Pons (tissue), 1 donor: ENCODE measurements at places on chromosomes 6 and 20.
A peak's percentile ranks its signal among the peaks of the same experiment; 100 is the strongest.

- no peak for DNase-seq
Observed at GRCh38 chr20:50302341-50303057, 111.9 kb downstream of the CEBPB start.

GRCh38 chr6:119065955-119066354 lies 12.5 kb downstream of the FAM184A start:
- DNase-seq = no peak

DNA sequence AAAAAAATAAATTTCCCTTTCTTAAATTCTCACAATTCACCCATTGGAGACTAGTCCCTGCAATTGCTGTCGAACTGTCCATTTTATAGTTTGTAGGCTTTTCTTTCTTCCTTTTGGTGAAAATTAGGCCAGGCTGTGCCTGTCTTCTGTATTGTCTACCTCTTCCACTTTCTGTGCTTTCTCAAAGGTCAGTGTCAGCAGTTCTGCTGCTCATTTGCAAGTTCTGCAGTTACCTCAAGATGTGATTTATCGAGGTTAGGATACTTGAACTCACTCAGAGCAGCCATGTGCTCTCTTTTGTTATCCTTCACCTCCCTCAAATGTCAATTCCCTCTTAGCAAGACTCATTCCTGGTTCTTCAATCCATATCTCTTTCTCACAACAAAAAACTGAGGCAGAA lies 179.1 kb downstream of the SLC35F1 start:
- no peak for DNase-seq

DNA sequence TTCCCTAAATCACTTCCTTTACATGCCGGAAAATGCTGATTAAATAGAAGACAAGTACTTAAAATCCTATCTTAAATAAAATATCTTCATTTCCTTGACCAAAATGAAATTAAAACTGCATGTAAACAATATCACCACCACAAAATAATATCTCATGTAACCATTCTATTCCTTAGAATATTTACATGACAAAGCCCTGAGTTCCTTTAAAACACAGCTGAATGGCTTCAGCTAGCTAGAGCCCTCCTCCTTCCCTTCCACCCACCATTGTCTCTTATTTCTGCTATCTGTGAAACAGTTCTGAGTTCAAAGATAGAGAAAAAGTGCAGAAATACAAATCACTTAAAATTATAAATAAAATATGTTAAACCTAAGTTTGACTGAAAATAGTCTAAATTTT lies 103.1 kb downstream of the HIVEP2 start:
- no peak for DNase-seq

GRCh38 chr6:61649845-61650244 lies 636.2 kb downstream of the KHDRBS2 start:
- DNase-seq = no peak

- DNase-seq = no peak
Observed at GRCh38 chr6:12666886-12667285, 49.7 kb upstream of the PHACTR1 start.

- no peak for DNase-seq
Observed at GRCh38 chr6:70309243-70309642, 6.4 kb upstream of the COL9A1 start.

GRCh38 chr20:10802236-10802635 lies 128.4 kb upstream of the JAG1 start:
- DNase-seq = no peak

DNA sequence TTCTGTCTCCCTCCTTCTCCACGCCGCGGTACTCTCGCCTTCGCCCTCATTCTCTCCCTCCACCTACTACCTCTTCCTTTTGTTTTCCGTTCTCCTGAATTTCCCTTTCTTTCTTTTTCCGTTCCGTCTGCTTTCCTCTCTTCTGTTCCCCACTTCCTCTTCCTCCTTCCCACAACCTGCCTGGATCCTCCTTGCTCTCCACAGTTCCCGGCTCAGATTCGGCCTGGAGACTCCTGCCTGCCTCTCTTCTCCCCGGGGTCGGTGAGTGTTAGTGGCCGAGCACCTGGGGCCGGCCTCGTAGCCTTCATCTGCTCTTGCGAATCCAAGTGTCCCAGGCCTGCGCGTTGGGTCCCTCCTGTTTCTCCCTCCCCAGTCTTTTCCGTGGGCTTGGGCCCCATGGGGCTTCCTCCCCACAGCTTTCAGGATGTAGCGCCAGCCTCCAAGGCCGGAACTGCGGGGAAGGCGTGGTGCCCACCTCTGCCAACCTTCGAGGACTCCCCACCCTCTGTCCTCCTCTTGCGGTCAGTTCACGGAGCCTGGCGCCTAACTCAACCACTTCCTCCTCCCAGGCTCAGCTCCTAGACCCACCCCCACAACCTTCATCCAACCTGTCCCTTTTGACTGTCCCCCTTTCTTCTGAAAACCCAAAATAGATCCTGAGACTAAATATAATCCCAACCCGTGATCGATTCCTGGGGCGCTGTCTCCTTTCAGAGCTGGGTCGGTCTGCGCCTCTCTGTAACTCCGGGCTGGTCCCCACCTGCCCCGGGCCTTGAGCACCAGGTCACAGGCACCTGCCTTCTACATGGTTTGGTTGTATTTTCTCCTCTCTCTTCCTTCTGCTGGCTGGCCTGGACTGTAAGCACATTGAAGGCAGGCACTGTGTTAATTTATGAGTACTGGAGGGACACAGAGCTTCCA lies 6.8 kb downstream of the NRN1 start:
- DNase-seq = no peak

GRCh38 chr20:19956976-19957375 lies 60.2 kb upstream of the NAA20 start:
- DNase-seq = no peak

- DNase-seq = no peak
Observed at GRCh38 chr6:25296217-25296905, 17.2 kb downstream of the CARMIL1 start.

- DNase-seq = peak; percentile 85
Observed at GRCh38 chr20:18566892-18567738, at the start of gene SMIM26. SMIM26 (plus strand) TSS chr20:18567432; CDS start chr20:18567479, 47 bp downstream.

DNA sequence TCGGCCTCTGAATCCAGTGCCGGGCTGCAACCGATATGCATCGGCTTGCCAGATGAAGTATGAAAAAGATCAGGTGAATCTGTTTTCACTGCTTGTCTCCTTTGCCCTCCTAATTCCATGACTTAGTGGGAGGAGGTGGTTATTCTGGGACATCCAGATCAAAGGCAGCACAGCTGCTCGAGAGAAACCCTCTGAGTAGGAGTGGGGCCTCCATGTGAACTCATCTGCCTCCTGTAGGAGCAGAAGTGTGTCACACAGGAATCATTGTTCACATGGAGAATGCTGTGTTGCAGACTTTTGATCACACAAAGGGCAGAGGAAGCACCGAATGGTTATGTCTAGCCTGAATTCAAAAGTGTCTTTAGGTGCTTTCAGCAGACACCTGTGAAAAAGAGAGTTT lies 73.1 kb upstream of the SLC22A1 start:
- DNase-seq = no peak

GRCh38 chr6:13494137-13494536 lies 6.7 kb upstream of the GFOD1 start:
- DNase-seq = no peak

GRCh38 chr6:41821266-41821665 lies 33.8 kb downstream of the TOMM6 start:
- no peak for DNase-seq

DNA sequence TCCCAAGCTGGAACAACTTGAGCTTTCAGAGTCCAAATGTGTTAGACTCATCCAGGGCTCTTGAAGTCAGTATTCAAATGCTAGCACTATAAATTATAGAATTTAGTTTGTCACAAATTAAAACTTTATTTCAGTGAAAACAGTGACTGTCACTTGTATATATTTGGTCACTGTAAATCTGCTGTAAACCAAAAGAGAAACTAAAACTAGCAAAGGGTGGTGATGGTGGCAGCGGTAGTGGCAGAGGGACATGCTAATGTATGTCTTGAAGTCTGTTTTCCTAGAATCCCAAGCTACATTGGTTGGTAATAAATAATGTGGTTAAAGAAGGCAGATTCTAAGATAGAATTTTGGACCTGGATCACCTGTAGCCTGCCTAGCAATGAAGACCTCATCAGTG lies 140.4 kb upstream of the CENPW start:
- DNase-seq = no peak

GRCh38 chr6:87590990-87591389 lies 1.1 kb downstream of the ORC3 start:
- no peak for DNase-seq
